Vagina (tissue), 2 donors: ENCODE measurements at places on chromosomes 6 and 20. TPM values are rescaled to one million over a fixed set of nuclear protein-coding genes. Genes with fewer than 3 reads are reported as not detected.

Gene FRS3
- total RNA-seq = 4.4 TPM

Gene SRSF3
- 144 TPM for total RNA-seq

Gene ANKRD6
- 13.3 TPM for total RNA-seq

Gene MOCS3
- total RNA-seq = 3.2 TPM

Gene PTPN1
- 25.3 TPM for total RNA-seq

GRCh38 chr6:105488516-105489215 is 85.8 kb upstream of the PREP start:
- peak overlapping the region; percentile 21 for H3K4me3 ChIP-seq
- H3K36me3 ChIP-seq = no peaks in the 10 kb centered on the region
- H3K4me1 ChIP-seq = peaks cover 46% of the 10 kb centered on the region
- H3K27ac ChIP-seq = peak overlapping the region; percentile 56
- no peak for DNase-seq

- H3K36me3 ChIP-seq = no peaks in the 10 kb centered on the region
- no peaks in the 10 kb centered on the region for H3K27me3 ChIP-seq
- no peak overlapping the region for H3K27ac ChIP-seq
Observed at GRCh38 chr6:112486454-112486853, 139.3 kb downstream of the RFPL4B start.

DNA sequence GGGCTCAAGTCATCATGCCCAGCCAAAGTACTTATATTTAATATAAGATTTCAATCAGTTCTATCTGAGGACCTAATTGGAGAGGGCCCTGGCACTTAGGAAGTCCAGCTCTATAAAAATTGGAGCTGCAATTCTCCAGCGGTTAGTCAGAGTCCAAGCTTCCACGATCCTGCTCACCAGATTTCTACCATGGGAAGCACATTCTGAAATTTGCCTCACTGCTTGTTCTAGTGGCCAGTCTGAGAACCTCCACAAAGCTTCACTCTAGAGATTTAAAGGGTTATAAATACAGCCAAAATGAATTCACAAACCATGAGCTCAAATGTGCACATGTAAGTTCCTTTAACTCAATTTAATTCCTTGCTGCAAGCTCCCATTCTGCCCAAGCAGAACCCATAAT is 33.5 kb downstream of the PNLDC1 start:
- H3K36me3 ChIP-seq = no peaks in the 10 kb centered on the region
- H3K4me1 ChIP-seq = peaks cover 12% of the 10 kb centered on the region
- H3K4me3 ChIP-seq = no peak overlapping the region
- peak overlapping the region; percentile 12 for H3K27ac ChIP-seq
- H3K27me3 ChIP-seq = no peaks in the 10 kb centered on the region

DNA sequence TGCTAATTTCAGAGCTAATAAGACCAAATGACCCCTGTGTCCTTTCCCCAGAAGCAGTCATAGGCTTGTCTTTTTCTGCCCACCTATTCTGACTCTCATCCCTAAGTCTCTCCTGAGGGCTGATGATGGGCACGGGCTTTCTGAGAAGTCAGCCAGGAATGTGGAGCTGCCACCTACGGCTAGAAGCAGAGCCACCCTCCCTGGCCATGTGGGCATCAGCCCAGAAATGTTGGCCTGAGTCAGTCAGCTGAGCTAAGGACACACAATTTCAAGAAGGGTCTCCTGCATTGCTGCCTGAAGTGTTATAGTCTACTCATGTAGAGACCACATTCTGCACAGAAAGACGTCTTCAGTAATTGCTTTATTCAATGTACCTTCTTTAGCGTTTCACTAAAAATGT is 17.1 kb downstream of the MYLIP start:
- H3K27ac ChIP-seq = no peak overlapping the region
- no peaks in the 10 kb centered on the region for H3K27me3 ChIP-seq
- H3K36me3 ChIP-seq = peaks cover 58% of the 10 kb centered on the region

DNA sequence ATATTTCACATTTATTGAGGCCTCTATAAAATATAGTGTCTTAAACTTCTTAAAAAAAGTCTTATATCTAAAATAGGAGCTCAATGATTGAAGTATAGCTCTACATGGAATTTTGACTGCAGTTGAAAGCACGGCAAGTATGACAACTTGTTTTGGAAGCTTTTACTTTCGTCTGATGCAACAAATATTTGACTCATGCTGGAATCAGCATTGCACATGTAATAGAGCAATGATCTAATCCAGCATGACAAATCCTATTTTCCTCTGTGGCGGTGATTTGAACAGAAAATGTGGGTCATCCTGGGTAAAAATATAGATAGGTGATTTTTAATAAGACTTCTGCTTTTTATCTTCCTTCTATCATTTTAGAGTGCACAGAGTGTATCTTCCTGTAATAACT is 111.6 kb downstream of the TINAG start:
- H3K4me3 ChIP-seq = no peak overlapping the region
- no peaks in the 10 kb centered on the region for H3K4me1 ChIP-seq
- DNase-seq = no peak

GRCh38 chr20:38108986-38109541 is 56.0 kb downstream of the TGM2 start:
- no peaks in the 10 kb centered on the region for H3K36me3 ChIP-seq
- no peak overlapping the region for H3K4me3 ChIP-seq
- no peak for DNase-seq
- H3K4me1 ChIP-seq = peaks cover 35% of the 10 kb centered on the region
- H3K27me3 ChIP-seq = no peaks in the 10 kb centered on the region

DNA sequence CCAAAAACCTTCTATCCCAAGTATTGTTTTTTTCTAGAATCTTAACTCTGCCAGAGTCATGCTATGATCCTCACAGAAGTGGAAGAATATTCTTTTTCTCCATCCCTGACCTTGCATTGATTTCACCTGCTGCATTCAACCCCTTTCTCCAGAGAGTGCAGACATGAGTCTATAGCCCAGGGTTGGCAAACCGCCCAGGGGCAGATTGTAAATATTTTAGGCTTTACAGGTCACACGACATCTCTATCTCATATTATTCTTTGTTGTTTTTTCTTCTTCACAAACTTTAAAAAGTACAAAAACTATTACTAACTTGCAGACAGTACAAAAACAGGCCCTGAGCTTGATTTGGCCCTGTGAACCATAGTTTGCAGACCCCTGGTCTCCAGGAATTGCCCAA is 112.1 kb upstream of the ASF1A start:
- H3K36me3 ChIP-seq = no peaks in the 10 kb centered on the region
- H3K27me3 ChIP-seq = no peaks in the 10 kb centered on the region
- H3K27ac ChIP-seq = no peak overlapping the region
- no peak for DNase-seq
- H3K4me1 ChIP-seq = peaks cover 2% of the 10 kb centered on the region
- no peak overlapping the region for H3K4me3 ChIP-seq

DNA sequence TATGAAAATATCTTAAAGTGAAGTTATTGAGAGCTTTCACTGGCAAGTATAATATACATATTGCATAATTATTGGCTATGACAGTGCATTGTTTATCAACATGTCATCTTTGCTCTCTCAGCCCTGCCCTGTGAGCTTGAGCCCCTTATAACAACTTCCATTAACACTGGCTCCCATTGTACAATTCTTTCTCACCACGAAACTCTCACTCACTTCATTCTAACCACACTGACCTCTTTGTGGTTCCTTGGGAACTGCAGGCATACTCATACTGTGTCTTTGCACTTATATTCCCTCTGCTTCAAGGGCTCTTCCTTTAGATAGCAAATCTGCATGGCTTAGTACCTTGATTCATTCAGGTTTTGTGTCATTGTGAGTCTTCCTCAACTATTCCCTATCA is 411.8 kb downstream of the CDKAL1 start:
- no peaks in the 10 kb centered on the region for H3K4me1 ChIP-seq
- no peak overlapping the region for H3K27ac ChIP-seq
- DNase-seq = no peak
- H3K27me3 ChIP-seq = no peaks in the 10 kb centered on the region

GRCh38 chr20:39010496-39010895 is 48.4 kb downstream of the DHX35 start:
- H3K4me1 ChIP-seq = no peaks in the 10 kb centered on the region
- no peak overlapping the region for H3K4me3 ChIP-seq
- no peaks in the 10 kb centered on the region for H3K27me3 ChIP-seq
- peaks cover 43% of the 10 kb centered on the region for H3K36me3 ChIP-seq

DNA sequence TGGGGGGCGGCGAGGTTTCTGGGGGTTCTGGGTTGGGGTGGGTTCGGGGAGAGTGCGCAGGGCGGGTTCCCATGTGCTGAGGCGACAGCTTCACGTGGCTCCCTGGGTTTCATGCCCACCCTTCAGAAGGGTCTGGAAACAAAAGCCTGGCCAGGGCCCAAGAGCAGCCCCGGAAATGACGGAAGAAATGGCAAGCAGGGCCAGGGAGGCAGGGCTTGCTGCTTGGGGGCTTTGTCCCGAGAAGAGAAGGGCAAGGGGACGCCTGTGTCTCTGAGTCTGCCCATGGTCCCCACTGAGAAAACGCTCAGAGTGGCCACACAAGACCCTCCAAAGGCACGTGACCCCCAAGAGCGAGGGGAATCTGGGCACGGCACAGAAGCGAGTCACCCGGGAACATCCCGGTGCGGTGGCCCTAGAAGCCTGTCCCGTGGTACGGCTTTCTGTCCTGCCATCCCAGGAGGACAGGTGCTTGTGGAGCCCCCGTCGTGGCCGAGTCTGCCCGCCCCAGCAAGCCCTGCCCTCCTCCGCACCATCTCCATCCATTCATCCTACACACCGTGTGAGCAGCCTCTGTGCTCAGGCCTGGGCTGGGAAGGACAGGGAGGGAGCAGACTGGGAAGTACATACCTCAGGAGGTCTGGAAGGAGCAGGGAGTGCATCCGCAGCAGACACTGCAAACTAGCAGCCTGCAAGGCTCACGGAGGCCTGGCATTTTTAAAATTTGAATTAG is 9.0 kb downstream of the NPEPL1 start:
- no peaks in the 10 kb centered on the region for H3K27me3 ChIP-seq
- DNase-seq = no peak
- H3K4me3 ChIP-seq = no peak overlapping the region
- H3K27ac ChIP-seq = no peak overlapping the region
- H3K4me1 ChIP-seq = no peaks in the 10 kb centered on the region

- no peaks in the 10 kb centered on the region for H3K27me3 ChIP-seq
- H3K4me1 ChIP-seq = no peaks in the 10 kb centered on the region
- no peak for DNase-seq
Observed at GRCh38 chr6:38599261-38599660, 40.5 kb downstream of the BTBD9 start.

DNA sequence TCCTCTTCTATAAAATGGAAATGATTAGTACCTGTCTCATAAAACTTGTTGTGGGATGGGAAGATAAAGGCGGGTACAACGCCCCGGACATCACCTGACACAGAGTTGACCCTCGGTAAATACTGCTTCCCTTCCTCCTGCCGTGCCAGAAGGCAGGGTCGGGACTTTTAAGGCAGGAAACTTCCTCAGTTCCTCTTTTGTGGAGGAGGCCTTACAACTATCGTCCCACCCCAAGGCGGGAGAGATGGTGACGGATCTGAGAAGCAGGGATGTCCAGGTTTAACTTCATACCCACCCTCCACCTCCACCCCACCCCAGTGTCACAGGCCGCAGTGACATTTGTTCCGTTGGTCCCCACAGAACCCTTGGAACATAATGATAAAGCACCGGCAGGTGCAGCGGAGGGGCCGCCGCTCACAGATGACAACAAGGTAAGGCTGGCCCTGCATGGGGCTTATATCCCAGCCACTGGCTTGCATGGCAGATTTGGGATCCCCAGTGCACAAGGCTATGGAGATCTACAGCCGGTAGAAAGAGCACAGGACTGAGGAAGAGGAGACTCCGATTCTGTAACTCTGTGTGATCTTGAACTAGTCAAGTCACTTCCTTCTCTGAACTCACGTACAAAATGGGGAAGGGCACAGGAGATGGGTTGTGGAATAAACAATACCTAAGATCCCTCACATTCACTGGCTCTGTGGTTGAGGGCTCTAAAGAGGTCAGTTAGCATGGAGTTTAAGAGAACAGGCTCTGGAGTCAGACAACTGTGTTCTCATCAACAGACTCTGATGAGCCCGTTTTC is 764 bp downstream of the DNTTIP1 start:
- peaks cover 20% of the 10 kb centered on the region for H3K4me1 ChIP-seq
- peak overlapping the region; percentile 88 for H3K27ac ChIP-seq
- peak overlapping the region; percentile 59 for H3K4me3 ChIP-seq
- no peaks in the 10 kb centered on the region for H3K36me3 ChIP-seq
- no peak for DNase-seq

DNA sequence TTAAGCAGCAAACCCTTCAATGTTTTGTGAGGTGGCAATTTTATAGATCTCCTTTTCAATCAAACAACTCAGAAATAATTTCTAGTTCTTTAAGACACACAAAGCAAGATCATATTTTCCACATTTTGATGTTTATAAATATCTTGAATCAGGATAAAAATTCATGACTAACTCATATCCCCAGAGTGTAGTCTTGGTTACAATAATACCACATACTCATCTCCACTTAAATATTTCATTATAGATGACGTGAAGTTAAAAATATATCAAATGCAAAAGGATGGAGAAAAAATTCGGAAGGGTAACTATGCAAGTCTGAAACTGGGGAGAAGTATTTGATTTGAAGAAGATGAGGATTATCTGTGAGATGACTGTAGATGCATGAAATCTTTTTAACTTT is 59.8 kb upstream of the HIVEP1 start:
- H3K27ac ChIP-seq = no peak overlapping the region
- H3K36me3 ChIP-seq = no peaks in the 10 kb centered on the region
- H3K27me3 ChIP-seq = no peaks in the 10 kb centered on the region
- H3K4me3 ChIP-seq = no peak overlapping the region
- DNase-seq = no peak
- no peaks in the 10 kb centered on the region for H3K4me1 ChIP-seq

DNA sequence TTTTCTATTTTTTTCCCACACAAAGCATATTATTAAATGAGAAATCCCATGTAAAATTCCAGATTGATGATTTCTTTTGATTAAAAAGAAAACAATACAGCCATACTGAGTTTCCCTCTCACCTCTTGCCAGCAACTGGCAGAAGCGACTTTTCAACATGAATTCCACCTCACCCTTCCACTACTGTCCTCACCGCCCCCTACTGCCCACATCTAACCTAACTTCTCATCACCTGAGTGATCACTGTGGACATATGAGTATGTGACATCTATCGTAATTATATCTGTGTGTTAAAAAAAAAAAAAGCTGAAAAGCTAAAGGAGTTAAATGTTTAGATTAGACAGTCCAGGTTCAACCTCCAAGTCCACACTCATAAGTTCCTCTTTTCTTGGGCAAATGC is 528.6 kb downstream of the PRKN start:
- DNase-seq = no peak
- no peaks in the 10 kb centered on the region for H3K4me1 ChIP-seq
- no peak overlapping the region for H3K4me3 ChIP-seq
- no peaks in the 10 kb centered on the region for H3K36me3 ChIP-seq
- no peaks in the 10 kb centered on the region for H3K27me3 ChIP-seq
- no peak overlapping the region for H3K27ac ChIP-seq

- peaks cover 7% of the 10 kb centered on the region for H3K4me1 ChIP-seq
- DNase-seq = no peak
- no peaks in the 10 kb centered on the region for H3K36me3 ChIP-seq
- no peaks in the 10 kb centered on the region for H3K27me3 ChIP-seq
- no peak overlapping the region for H3K4me3 ChIP-seq
- H3K27ac ChIP-seq = no peak overlapping the region
Observed at GRCh38 chr6:108366236-108366635, 71.4 kb downstream of the AFG1L start.

GRCh38 chr20:284172-284571 is 6.4 kb downstream of the C20orf96 start:
- no peak overlapping the region for H3K27ac ChIP-seq
- no peaks in the 10 kb centered on the region for H3K27me3 ChIP-seq
- DNase-seq = no peak

GRCh38 chr6:157148391-157149323 is 174.7 kb downstream of the TMEM242 start:
- H3K27me3 ChIP-seq = no peaks in the 10 kb centered on the region
- H3K4me3 ChIP-seq = no peak overlapping the region
- H3K36me3 ChIP-seq = peaks cover 17% of the 10 kb centered on the region
- H3K4me1 ChIP-seq = peaks cover 45% of the 10 kb centered on the region
- DNase-seq = no peak
